ENCODE measurements at places on chromosomes 6 and 20.

DNA sequence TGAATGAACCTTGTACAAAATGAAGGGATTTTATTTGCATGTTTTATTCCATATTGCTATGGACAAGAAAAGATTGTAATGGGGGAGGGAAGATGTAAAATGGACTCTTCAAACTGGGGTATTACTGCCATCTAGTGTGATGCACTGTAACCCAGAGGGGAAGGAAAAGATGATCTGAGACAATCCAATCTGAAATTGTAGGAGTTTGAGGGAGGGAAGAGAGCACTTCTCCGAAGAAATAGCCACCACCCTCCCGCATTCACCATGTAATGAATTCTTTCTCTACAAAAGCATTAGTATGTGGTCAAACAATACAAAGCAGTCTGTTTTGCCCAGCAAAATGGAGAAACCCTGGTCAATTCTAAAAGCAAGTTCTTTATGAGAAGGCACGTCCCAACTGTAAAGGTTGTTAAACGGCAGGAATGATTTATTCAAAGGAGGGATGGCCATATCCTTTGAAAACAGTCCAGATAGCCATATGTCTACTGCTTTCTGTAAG is 679.5 kb upstream of the NRSN1 start:
- peak; percentile 44 for DNase-seq

- DNase-seq: no peak
Observed at GRCh38 chr20:43375591-43375990, 82.1 kb upstream of the SRSF6 start.

- no peak for DNase-seq
Observed at GRCh38 chr6:136228814-136229213, 21.3 kb downstream of the MTFR2 start.

- no peak for DNase-seq
Observed at GRCh38 chr6:170018936-170019817, 267.8 kb downstream of the ERMARD start.

DNA sequence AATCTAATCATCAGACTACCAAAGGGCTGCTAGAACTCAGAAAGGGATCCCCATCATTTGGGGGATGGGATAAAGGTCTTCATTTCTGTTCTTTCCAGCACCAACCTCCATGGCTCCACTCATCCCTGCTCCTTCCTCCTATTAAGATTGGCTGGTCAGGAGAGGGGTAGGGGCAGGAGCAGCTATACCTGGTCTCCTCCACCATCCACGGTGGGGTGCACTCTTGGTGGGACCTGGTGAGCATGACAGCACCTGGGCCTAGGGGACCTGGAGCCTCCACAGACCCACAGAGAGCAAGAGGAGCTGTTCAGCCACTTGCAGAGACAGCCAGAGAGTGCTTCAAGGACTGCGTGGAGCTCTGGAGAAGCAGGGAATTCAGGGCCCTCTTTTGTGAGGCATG is 6.1 kb upstream of the ULBP2 start:
- no peak for DNase-seq

GRCh38 chr6:107819964-107820337 is 4.2 kb downstream of the SCML4 start:
- DNase-seq: no peak

DNA sequence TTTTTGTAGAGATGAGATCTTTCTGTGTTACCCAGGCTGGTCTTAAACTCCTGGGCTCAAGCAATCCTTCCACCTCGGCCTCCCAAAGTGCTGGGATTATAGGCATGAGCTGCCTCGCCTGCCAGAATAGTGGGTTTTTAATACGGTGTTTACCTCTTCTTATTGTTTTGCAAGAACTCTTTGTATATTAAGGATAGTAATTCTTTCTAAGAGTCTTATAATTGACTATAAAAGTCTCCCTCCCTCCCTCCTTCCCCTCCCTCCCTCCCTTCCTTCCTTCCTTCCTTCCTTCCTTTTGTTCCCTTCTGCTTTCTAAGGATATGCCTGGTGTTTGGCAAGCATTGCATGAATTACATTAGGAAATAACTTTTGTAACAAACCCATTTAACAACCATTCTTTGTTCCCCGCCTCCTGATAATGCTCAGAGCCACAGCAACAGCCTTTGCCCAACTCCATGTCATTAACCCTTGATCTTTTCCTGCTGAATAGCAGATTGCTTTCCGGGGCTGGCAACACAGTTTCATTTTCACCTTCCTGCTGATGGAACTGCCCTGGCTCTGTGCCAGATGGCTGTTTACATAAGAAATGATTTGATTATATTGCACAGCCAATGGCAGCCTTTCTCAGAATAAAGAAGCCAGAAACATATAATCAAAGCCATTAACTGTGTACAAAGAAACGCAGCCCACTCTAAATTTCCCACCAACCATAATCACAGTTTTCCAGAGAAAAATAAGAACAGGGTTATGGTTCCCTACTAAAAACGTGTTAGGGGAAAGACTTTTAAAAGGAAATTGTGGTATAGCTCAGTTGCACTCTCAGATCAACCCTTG is 143.7 kb upstream of the PTPN1 start:
- DNase-seq: peak; percentile 85

GRCh38 chr6:34061348-34061747 is 84.5 kb downstream of the GRM4 start:
- no peak for DNase-seq

GRCh38 chr20:59726281-59726595 is 121.9 kb downstream of the PHACTR3 start:
- no peak for DNase-seq

- peak; percentile 13 for DNase-seq
Observed at GRCh38 chr6:127190552-127190951, 72.1 kb downstream of the RSPO3 start.

- DNase-seq: no peak
Observed at GRCh38 chr6:126824815-126825214, 293.7 kb upstream of the RSPO3 start.

- no peak for DNase-seq
Observed at GRCh38 chr6:53959717-53960116, 151.5 kb upstream of the MLIP start.

Measured in NCI-H1694 (cell line).